ENCODE measurements at places on chromosomes 13 and 19.
A peak's percentile ranks its signal among the peaks of the same experiment; 100 is the strongest.

GRCh38 chr19:1265615-1266128 is 3.5 kb upstream of the CIRBP start:
- DNase-seq, result no peak

- no peak for DNase-seq
Measured at GRCh38 chr13:32542221-32542620, 3.6 kb upstream of the N4BP2L2 start.

- no peak for DNase-seq
Measured at GRCh38 chr13:61453121-61453520, 37.5 kb upstream of the PCDH20 start.

- no peak for DNase-seq
Measured at GRCh38 chr19:4678881-4679790, 9.0 kb upstream of the MYDGF start.

- peak; percentile 85 for DNase-seq
Measured at GRCh38 chr13:21478881-21479808, 20.0 kb upstream of the ZDHHC20 start.

DNA sequence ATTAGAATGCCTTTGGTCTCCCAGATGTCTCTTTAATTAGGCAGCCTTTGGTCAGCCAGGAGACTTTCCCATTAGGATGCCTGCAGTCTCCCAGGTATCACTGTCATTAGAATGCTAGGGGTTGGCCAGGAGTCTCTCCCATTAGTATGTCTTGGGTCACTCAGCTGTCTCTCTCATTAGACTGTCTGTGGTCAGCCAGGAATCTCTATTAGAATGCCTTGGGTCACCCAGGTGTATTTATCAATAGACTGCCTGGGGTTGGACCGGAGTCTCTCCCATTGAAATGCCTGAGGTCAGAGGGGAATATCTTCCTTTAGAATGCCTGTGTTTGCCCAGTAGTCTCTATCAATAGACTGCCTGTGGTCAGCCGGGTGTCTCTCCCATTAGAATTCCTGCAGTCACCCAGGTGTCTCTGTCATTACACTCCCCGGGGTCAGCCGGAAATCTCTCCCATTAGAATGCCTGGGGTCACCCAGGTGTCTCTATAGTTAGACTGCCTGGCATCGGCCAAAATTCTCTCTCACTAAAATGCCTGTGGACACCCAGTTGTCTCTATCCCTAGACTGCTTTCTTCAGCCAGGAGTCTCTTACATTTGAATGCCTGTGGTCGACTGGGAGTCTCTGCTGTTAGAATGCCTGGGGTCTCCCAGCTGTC is 1460.3 kb downstream of the UQCRFS1 start:
- DNase-seq, result no peak

DNA sequence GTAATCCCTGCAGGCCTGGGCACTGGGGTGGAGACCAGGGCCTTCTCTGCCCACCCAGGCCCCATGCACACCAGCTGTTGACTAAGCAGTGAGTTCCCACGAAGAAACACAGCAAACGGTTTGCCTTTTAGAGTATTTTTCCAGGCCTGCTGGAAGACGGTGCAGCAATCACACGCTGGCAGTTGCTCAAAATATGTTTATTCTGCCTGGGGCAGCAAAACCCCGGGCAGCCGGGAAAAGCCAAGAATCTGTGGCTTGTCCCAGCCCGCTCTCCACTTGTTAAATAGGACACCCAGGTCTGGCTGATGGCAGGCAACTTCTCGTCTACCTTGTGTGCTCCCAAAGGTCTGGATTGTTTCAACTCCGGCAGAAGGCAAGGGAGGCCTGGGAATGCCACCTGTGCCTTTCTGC is 40.8 kb downstream of the GGACT start:
- no peak for DNase-seq

GRCh38 chr19:42367929-42368328 is 22.2 kb downstream of the CNFN start:
- DNase-seq, result no peak

- no peak for DNase-seq
Measured at GRCh38 chr13:31631071-31631470, 108.3 kb upstream of the RXFP2 start.

DNA sequence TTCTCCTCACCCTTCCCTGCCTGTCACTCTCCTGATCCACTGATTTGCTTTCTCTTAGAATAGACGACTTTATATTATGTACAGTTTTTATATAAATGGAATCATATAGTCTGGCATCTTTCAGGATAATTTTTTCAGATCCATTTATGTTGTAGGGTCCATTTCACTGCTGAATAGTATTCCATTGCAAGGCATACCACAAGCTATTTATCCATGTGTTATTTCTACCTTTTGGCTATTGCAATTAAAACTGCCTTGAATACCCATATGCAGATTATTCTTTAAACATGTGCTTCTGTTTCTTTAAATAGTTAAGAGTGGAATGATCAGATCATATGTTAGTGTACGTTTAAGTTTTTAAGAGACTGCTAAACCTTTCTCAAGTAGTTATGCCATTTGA is 17.8 kb upstream of the ZNF177 start:
- no peak for DNase-seq
